ENCODE measurements at places on chromosomes 3 and 15.
A peak's percentile ranks its signal among the peaks of the same experiment; 100 is the strongest.

GRCh38 chr15:46467041-46467440 lies 832.2 kb downstream of the SQOR start:
- no peak for DNase-seq

GRCh38 chr3:191915712-191916111 lies 454.7 kb downstream of the PYDC2 start:
- no peak for DNase-seq

DNA sequence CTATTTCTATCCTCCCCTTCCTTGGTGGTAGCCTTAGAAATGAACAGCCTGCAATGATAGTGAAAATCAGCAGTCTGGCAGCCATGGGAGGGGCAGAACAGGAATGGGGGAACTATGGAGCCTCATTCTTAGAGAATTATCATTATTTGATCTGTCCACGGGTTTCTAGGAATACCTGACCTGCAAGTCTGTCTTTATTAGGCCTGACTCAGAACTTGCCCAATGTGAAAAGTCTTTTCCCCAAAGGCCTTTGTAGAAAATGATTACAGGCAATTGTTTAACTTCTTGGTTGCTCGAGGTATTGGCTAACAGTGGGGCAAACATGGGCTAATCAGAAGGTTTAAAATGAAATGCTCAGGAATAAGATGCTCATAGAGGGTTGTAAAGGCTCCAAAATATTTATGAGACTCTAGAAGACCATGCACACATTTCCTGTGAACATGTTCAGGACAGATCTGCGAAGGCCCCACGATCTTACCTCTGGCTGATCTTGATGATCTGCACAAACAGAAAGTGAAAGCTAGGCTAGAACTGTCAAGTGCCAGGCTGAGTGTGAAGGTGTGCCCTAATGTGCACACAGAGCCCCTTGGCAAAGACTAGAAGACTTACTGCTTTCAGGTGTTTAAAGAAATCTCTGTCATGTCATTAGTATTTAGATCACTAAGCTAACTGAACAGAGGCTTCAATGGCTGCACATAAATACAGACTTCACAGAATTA lies 39.6 kb upstream of the LAMP3 start:
- peak; percentile 24 for DNase-seq

DNA sequence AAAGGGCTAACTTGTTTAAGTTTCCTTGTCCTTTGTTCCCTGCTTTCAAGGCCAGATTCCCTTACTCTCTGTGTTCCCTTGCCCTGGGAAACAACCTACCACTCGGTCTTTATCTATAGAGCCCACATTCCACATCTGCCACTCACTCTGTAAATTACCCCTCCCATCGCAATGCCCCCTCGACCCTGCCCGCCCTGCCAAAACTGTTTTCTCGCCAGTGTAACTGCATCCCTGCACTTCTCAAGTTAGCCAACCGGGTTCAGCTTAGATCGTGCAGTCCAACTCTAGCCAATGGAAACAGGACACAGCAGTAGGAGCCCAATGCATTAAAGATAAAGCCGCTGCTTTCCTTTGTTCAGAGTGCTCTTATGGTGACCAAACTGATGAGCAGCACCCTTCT lies 263.6 kb downstream of the TBL1XR1 start:
- no peak for DNase-seq

DNA sequence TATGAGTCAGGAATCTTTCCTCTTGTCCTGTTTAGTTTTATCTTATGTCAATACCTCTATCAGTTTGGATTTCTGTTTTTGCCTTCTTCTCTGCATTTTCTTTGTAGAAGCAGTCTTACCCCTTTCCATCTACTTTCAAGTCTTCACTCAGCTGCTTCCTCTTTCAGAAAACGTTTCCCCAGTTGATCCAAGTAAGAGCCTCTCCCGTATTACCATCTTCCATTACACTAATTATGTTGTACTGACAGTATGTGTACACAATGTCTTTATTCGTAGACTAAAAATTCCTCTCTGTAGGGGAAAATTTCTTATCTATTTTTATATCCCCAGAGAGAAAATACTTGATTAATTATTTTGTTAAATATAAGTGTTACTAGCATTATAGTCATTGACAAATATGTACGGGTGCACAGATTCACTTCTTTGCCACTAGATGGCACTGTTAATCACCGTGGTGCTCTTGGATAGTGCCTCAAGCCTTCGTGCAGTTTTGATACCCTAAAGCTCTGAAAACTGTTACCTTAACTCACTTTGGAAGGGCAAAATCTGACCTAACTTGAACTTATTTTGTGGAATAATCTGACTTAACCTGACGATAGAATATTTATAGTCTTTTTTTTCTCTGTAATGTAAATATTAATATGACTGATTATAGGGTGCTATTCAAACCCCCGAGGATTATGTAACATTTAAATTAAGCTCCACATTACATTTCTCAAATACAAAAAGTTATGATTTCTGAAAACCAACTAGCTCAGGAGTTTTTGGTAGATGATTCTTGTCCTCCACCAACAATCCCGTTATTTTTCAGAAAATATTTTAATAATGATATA lies 74.2 kb upstream of the POU1F1 start:
- DNase-seq, result peak; percentile 46

DNA sequence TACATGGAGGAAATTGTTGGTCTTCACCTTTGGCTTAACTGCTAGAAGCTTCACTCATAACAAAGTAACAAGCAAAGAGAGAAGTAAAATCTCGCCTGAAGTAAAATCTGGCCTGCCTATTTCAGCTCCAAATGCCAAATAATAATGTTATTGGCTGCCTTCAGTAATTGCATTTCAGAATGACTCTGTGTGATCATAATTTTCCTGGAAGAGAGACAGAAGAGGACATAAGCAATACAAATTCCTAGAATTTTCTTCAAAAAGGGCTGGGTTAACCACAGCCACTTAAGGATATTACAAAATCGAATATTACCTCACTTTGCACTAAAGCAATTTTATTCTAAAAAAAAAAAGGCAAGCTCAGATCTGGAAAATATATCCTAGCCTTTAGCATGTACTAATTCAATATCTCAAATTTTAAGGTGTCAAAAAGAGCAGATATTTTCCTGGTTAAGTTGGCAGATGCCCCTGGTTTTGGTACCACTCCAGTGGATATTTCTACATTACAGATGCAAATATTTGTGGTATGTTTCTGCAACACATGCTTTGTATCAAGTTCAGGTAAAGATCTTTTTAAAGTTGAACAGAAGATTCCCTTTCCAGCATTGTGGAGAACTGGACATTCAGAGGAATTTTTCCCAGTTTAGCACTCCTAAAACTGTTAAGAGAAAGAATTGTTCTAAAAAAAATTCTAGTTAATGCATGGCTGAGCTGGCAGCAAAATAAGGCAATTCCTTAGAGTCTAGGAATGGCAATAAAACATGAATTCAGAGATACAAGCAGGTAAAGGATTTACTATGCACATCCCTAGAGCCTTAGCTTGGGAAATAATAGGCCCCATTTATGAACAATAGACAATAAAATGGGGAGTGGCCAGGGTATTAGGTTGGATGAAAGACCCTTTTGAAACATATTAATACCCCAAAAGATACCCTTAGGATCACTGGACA lies 116.7 kb downstream of the STAC start:
- DNase-seq, result no peak

DNA sequence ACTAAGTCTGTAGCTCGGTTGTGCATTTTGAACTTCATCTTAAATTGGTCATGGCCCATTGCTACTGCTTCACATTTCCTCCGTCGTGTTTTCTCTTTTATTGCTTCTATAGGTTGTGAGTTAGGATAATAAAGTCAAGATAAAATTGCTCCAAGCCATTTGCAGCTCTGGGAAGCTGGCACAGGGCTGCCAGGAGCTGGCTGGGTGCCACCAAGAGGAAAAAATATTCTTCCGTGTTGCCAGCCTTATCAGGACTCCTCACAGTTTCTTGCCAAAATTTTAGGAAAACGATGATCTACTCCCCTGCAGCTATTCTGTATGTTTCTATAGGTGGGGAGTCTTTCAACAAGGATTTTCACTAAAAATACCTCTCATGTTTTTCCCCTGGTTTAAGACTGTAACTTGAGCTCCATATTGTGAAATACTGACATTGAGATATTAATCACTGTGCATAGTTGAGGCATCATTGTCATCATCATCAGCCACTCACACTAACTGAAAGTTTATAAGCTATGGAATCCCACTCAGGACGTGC lies 55.4 kb upstream of the PIAS1 start:
- DNase-seq, result no peak

Measured in CD4-positive, alpha-beta memory T cell (primary cell).